ENCODE measurements at places on chromosomes 1 and 21.

DNA sequence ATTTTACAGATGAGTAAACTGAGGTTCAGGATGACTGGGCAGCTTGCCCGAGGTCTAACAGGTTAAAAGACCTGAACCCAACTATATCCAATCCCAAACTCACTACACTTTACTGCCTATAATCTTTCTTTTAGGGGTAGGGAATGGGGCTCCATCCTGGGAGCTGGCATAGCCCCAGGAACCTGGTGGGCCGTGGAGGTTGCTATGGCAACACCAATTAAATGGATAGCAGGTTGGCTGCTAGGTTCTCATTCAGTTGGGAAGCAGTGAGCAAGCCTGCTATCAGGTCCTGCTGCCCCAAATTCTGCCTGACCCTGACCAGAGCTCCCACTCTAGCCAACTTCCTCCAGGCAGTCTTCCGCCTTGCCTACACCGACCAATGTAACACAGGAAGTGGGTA, 40.9 kb downstream of the LRP8 start:
- DNase-seq, result no peak

- no peak for DNase-seq
Observed at GRCh38 chr1:219806020-219806419, 122.3 kb downstream of the SLC30A10 start.

- no peak for DNase-seq
Observed at GRCh38 chr1:74690364-74690696, 16.7 kb upstream of the ERICH3 start.

GRCh38 chr1:182707122-182707521, 22.7 kb upstream of the RGS8 start:
- peak; percentile 70 for DNase-seq

- DNase-seq, result no peak
Observed at GRCh38 chr1:109923131-109923945, 12.7 kb downstream of the CSF1 start.

GRCh38 chr1:73901738-73902137, 296.2 kb downstream of the LRRIQ3 start:
- no peak for DNase-seq

DNA sequence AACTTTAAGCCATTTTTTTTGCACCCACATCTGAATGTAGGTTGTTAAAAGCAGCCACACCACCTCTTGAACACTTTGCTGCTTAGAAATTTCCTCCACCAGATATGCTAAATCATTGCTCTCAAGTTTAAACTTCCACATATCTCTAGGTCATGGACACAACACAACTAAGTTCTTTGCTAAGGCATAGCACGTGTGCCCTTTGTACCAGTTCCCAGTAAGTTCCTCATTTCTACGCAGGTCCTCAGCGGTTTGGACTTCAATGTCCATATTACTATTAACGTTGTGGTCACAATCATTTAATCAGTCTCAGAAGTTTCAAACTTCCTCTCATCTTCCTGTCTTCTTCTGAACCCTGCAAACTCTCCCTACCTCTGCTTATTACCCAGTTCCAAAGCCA, 661.6 kb upstream of the PKN2 start:
- no peak for DNase-seq

GRCh38 chr1:234942012-234942332, 186.7 kb downstream of the TOMM20 start:
- no peak for DNase-seq

GRCh38 chr1:219724440-219724839, 111.5 kb upstream of the ZC3H11B start:
- no peak for DNase-seq

GRCh38 chr1:212557739-212558692, 50.5 kb upstream of the ATF3 start:
- DNase-seq, result peak; percentile 63

DNA sequence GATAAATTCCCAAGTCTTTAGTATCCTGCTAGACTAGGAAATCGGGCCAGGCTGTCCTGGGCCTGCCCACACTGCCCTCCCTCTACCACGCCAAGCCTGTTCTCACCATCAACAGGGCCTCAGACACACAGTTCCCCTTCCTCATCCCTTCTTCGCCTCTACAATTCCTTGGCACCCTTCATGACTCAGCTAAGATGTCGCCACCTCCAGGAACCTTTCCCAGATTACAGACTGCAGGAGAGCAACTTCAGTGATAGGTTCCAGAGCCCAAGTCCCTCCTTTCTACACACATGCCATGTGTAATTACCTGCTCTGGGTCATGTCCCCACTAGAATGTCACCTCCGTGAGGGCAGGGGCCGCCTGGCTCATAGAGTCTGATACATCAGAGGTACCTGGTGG, 3.3 kb downstream of the RIMS3 start:
- DNase-seq, result no peak

GRCh38 chr1:240823357-240823756, 211.4 kb upstream of the GREM2 start:
- DNase-seq, result no peak

GRCh38 chr1:75811211-75811981, 14.7 kb downstream of the MSH4 start:
- no peak for DNase-seq

DNA sequence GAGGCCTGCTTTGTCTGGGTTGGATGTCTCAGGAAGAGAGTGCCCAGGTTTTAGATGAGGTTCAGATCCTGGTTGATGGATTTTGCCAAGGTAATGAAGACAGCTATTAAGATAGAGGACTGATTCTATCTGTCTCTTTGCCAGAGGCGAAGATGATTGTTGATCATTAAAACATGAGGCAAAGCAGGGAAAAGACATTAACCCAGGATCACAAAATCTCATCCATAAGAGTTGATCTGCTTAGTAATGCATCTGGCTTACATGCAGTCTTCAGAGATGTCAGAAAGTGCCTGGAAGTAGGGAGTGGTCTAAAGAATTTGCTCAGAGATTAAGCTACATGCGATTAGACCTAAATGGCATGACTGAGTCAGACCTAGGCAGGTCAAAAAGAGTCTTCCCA, 229.6 kb upstream of the PLD5 start:
- DNase-seq, result no peak

- no peak for DNase-seq
Observed at GRCh38 chr21:45578176-45578801, 36.0 kb upstream of the SLC19A1 start.

- no peak for DNase-seq
Observed at GRCh38 chr21:28723646-28724045, 269.0 kb downstream of the LTN1 start.

- no peak for DNase-seq
Observed at GRCh38 chr1:81437213-81437612, 363.5 kb upstream of the ADGRL2 start.

GRCh38 chr21:23008601-23009202, 2010.5 kb downstream of the NCAM2 start:
- no peak for DNase-seq

- no peak for DNase-seq
Observed at GRCh38 chr1:69661686-69662085, 94.0 kb downstream of the LRRC7 start.

GRCh38 chr1:186760446-186760845, 68.3 kb upstream of the PLA2G4A start:
- DNase-seq, result no peak

DNA sequence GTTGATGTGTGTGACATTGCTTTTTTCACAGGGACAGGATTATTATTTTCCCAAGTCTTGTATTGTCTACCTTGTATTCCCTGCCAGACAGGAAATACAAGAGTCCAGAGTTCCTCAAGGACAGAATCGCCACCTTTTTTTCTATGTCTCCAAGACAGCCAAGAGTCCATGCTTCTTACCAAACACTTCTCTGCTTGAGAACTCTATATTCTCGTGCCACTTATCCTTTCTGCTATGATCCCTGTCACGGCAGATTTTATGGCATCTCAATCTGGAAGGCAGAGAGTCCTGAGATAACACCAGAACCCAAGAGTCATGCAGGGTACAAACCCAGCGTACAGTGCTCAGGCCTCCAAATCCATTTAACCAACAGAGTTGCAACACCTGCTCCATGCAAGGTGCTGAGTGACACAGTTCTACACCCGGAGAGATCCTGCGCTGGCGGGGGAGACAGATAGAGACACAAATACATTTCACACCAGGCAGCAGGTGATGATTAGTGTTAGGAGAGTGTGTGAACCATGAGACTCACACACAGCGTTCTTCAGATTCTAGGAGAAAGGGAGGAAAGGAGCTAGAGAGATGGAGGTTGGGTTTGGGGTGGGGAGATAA, 107.6 kb downstream of the NAV1 start:
- no peak for DNase-seq

DNA sequence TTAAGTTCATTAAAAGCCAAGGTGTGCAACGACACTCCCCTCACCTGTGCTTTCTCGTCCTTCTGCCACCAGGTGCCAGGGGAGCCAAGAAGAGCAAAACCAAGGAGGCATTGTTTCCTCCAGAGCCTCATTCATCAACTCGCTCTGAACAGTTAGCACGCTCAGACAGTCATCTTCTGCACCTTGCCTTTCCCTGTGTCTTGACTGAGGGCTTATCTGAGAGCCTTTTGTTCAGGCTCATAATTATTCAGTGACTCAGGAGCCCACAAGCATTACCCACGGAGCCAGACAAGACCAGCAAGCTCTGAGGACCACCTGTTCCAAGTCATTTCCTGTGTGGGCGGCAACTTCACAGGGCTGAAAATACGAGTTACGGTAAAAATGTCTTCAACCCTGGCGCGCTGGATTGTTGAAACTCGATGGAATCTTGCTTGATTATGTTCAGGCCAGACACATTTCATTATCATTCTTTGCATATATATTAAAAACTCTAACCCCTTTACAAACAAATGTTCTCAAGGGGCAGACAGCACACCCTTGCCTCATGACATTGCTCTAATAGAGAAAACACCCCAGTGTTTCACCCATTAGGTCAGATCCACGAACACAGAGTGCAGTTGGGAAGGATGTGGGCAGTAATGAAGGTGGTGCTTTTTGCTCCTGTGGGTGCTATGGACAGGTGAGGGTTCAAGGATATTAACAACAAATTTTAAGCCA, 89.7 kb upstream of the RUNX1 start:
- DNase-seq, result no peak

- no peak for DNase-seq
Observed at GRCh38 chr1:116587501-116588227, 16.8 kb upstream of the CD58 start.

DNA sequence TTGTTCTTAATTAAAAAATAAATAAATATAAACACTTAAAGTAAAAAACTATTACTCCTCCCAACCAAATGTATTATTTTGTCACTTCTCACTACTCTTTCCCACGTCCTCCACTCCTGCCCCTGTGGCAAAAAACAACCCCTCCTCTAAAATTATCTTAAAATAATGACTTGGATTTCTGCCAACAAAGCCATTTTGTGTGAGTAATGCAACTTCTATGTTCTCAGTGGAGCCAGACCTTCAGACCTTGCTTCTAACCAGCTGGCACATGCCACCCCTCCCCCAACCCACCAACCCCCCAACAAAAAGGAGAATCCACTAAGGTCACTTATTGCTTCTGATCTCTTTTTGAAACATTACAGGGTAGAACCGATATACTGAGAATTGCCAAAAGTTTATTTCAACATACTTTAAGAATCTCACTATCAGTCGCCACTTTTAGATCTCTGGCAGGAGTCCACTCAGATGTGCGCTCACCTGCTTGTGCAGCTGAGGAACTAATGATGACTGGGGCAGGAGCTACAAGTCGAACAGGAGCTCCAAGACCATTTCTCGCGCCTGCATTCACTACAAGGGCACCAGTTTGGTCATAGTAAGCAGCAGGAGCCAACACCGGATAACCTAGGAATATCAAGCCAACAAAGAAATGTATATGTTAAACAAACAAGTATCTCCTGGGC, 58.3 kb upstream of the SDC3 start:
- DNase-seq, result peak; percentile 39

DNA sequence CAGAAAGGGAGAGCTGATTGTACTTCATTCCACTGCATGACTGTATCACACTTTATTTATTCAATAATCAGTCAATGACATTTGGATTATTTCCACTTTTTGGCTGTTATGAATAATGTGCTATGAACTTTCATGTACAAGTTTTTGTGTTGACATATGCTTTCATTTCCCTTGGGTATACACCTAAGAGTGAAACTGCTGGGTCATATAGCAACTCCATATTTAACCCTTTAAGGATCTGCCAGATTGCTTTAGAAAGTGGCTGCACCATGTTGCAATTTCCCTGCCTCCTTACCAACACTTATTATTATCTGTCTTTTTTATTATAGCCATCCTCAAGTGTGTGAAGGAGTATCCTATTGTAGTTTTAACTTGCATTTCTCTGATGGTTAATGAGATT, 108.8 kb upstream of the KCNK1 start:
- no peak for DNase-seq

GRCh38 chr1:46521414-46521813, 30.0 kb downstream of the KNCN start:
- no peak for DNase-seq

GRCh38 chr1:22141554-22142314, 1.2 kb downstream of the WNT4 start:
- DNase-seq, result no peak

DNA sequence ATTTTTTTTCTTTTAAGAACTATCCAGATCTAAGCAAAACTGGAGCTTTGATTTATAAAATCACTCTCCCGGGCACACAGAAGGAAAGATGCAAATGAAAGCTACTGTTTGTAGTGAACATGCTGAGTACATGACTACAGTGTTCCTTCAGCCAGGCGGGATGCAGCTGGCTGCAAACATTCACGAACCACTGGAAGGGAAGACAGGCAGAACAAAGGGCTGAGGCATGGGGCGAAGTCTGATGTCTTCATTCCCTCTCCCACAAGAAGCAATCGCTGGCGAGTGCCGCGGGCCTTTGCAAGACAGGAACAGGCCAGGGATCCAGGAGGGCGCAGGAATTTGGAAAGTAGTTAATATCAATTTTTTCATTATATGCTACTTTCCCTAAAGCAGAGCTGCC, 257.9 kb upstream of the AJAP1 start:
- DNase-seq, result no peak

- no peak for DNase-seq
Observed at GRCh38 chr1:111399792-111400610, 27.5 kb downstream of the OVGP1 start.

DNA sequence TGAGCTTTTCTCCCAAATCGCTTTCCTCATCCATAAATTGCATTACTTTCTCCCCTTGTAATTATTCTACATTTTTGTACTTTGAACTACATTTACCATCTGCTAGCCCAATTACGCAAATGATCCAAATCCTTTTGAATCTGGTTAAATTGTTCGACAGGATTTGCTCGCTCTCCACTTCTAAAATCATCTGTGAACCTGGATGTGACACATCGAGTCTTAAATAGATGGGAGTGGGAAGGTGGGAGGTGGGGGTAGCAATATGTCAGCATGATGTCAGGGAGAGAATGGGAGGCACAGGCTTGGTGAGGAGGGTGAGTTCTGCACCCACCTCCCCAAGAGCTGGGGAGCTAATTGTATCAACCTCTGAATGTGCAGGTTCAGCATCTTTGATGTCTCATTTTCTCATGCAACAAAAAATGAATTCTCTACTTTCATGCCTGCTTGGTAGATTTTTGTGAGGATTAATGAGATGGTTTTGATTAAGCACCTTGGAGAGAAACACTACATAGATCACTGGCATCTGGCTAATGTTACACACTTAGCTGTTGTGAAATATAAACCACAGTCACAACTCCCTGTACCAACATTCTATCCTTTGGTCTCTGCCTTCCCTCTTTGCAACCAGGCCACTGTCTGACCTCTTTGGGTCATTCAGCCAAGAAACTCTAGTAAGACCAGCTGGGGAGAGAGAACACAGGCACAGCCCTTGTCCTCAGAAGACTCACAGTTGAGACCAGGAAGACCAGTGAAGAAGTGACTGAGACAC, 165.1 kb downstream of the DAB1 start:
- DNase-seq, result no peak
